Esophagus squamous epithelium (tissue), 5 donors: ENCODE measurements at places on chromosomes 3 and 15.
A peak's percentile ranks its signal among the peaks of the same experiment; 100 is the strongest.

- no peak for DNase-seq
Measured at GRCh38 chr15:73674587-73674986, 9.6 kb upstream of the CD276 start.

DNA sequence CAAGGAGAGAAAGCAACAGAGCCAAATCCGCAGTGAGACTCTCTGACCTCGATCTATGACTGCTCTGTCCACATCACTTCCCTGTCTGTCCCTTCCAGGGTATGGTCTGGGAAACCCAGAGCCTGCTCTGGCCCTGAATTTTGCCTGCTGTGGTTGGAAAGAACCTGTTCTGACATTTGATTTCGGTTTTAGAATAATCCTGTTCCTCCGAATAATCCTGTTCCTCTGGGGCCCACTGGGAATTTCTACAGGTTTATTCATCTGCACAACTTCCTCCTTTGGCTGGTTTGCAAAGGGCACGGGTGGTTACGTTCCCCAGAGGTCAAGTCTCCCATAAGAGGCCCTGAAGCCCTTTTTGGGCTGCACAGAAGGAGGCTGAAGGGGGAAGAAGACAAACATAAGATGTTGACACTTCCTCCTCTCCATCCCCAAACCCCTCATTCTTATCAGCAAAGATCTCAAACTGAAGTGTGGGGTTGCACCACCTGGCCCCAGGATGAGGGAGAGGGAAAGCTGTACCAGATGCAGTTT, 10.6 kb downstream of the LAMP3 start:
- no peak for DNase-seq

GRCh38 chr3:58387650-58388546, 45.7 kb downstream of the PDHB start:
- DNase-seq = no peak

DNA sequence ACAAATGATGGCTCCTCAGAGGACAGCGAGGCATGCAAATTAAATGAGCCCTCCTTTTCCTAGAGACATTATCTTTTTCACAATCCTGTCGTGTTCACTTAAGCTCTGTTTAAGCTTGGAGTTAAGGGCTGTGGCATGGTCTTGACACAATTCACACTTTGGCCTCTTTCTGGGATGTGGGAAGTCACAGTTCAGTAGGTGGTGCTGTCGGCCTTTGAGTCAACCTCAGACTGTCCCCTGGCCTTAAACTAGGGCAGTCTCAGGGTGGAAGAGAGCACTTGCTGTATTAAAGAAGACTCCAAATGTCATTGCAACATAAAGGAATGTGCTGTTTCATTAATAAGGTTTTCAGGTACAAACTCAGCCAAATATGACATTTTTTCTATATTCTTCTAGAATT, 351.0 kb downstream of the MCTP2 start:
- DNase-seq = no peak

- no peak for DNase-seq
Measured at GRCh38 chr3:9351709-9352126, 11.1 kb upstream of the THUMPD3 start.

- DNase-seq = no peak
Measured at GRCh38 chr15:49877117-49877872, 241.7 kb downstream of the ATP8B4 start.

DNA sequence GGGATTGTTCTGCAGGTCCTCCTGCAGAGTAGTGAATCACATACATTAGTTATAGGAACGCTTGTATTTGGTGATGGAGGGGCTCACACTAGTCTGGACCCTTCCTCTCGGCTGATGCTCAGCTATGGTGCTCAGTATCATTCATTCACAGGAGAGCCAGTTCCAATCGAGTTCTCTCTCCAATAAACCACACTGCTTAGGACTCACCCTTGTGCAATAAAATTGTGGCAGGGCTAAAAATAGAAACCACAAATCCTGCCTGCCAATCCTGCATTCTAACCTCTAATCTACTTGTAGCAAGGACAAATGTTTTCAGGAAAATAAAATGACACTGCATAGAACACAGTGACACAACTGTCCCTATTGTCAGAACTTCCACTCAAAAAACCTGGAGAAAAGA, 138.4 kb upstream of the TBL1XR1 start:
- DNase-seq = no peak

- no peak for DNase-seq
Measured at GRCh38 chr3:194518652-194519051, 31.9 kb upstream of the ATP13A3 start.

DNA sequence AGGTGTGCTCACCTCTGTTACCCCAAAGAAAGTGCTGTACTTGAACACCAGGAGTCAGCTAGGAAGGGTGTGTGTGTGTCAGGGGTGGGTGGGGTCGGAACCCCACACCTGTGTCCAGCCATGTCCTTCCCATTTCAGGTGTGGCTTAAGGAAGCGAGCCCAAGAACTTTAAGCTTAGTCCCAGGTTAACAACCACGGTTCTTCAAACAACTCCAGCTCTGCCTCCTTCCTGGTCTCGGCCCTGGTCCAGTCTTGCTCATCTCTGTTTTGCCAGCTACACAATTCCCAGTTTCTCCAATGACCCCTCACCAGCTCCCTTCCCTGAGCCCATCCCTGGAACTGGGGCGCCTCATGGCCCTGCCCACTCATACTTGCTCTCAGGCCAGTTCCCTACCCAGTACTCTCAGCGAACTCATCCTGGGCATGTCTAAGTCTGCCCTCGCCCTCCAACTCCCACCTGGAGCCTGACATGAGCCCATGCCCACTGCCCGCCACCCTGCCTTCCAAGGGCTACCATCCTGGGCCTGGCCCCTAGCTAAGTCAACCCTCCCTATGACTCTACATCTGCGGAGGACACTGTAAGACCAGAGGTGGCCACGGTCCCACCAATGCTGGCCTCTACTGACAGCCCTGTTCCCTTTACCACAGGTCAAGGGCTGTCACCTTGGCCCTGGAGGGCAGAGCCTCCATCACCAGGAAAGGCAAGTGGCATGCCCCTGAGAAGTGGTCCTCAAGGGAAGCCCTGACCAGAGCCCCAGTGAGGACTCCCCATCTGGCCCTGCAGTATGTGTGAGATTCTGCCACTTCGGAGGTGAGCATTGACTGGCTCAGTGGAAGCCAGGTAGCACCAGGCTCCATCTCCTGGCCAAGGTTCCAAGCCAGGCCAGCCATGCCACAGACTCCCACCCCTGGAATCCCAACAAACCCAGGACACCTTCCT, 9.2 kb downstream of the POC1A start:
- DNase-seq = no peak

- DNase-seq = no peak
Measured at GRCh38 chr15:48547286-48547685, 98.2 kb downstream of the FBN1 start.

DNA sequence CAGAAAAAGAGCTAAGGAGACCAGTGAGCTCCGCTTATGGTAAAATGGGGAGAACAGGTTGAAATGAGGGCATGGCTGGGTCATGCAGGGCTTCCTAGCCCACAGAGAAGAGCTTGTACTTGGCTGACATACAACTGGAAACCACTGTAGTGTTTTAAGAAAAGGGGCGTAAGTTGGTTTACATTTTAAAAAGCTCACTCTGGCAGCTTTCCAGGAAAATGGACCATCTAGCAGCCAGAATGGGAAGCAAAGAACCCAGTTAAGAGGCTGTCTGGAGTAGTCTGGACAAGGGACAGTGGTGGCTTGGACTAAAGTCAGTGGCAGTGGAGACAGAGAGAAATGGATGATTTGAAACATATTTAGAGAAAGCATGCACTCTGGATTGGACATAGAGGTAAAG, 1.9 kb downstream of the MORC1 start:
- no peak for DNase-seq

DNA sequence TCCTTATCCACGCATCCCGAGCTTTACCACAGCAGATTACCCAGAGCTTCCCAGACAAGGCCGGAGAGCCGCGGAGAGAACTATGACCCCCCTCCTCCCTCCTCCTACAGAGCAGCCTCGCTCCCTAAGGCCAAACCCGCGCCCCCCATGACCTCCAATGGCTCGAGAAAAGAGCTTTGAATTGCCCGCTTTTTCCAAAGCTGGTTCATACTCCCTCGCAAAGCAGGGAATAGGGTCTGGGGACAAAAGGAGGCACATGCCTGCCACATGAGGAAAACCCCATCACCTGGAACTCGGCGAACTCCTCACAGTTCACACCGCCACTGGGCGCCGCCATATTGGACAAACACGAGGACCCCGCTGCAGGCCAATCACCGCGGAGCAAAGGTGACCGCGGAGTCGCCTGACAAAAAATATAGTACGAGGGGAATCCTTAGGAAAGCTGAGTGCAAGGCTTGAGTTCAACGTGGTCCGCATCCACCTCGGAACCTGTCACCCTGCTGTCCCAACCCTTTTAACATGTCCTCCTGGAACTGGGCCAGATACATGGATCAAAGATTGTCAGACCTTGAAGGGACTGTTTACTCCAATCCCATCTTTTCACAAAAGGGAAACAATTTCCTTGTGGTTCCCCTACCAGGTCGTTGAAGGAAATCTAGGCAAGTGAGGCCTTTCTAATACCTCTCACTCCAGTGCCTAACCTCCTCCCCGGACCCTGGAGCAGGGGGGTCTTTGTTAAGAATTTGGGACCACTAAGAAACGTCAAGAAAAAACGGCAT, at the start of gene MIX23:
MIX23 (minus strand) TSS at position 344 of the 779 bp plus-strand sequence; CDS start at position 337, 7 bp downstream.
- peak; percentile 30 for DNase-seq

GRCh38 chr3:9064251-9064650, 101.0 kb upstream of the RAD18 start:
- no peak for DNase-seq

DNA sequence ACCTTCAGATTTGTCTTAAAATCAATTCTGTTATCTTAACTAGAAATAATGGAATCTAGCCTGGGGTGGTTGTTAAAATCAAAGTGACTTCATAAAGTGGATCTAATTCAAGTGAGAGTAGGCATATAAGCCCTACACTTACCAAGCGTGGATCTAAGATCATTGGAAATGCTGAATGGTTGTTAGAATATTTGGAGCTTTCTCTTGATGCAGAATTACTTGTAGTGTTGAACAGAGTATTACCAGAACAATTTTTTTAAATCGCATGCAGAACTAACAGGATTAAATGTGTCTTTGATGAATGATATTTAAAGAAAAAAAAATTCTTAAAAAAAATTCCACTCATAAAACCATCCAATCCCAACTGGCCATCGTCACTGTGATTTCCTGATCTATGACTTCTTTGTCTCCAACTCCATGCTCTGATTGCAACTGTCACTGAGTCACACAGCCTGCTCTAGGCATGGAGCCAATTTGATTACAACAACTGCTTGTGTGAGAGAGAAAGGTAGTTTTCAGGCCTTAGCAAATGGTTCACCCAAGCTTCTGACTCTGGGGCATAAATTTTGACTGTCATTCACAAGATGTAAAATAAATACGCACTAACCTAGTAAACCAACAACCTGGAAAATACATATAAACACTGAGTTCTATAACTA, 25.9 kb upstream of the SPRED1 start:
- DNase-seq = no peak

DNA sequence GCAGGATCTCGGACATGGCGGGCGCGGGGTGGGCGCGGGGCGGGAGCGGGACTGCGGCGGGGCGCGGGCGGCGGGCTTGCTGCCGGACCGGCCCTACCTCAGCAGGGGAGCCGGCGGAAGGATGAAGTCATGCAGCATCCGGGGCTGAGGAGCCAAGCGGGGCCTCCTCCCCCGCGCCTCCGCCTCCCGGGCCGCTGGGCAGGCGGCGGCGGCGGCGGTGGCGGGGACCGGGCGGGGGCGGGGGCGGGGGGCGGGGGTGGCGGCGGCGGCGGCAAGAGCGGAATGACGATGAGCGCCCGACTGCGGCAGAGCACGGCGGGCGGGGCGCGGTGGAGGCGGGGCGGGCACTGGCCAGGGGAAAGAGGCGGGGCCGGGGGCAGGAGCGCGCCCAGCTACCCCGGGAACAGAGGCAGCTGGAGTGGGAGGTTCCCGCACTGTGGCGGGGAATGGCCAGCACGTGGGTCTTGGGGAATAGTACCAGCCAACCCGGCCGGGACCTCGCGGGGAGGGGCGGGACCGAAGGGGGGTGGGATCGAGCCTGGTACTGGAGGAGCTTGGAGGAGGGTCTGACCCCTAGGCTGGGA, at the start of gene CAMK2N2:
CAMK2N2 (minus strand) TSS at position 284 of the 584 bp plus-strand sequence; CDS start at position 16, 268 bp downstream.
- DNase-seq = no peak

- DNase-seq = no peak
Measured at GRCh38 chr3:42070524-42070923, 20.6 kb upstream of the TRAK1 start.

GRCh38 chr15:80982205-80982604, 7.4 kb downstream of the MESD start:
- no peak for DNase-seq

DNA sequence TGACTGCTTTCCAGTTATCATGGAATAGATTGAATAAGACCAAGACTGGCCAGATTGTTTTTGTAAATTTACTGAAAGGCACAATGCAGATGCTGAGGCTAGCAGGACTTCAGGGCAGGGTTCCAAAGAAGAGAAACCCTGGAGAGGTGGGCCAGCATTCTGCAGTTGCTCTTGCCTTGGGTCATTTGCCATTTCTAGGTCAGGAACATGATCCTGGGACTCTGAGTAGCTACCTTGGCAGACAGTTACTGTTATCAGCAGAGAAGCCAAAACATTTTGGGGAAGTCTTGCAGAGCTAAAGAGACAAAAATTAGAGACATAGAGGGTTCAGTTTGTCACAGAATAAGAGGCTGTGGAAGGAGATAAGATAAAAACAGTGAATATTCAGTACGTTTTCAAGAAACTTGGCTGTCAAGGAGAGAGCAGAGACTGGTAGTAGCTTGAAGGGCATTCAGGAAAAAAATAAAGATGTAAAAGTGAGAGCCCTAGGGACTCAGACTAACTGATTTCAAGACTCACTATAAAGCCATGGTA, 46.8 kb upstream of the MYRIP start:
- DNase-seq = no peak

DNA sequence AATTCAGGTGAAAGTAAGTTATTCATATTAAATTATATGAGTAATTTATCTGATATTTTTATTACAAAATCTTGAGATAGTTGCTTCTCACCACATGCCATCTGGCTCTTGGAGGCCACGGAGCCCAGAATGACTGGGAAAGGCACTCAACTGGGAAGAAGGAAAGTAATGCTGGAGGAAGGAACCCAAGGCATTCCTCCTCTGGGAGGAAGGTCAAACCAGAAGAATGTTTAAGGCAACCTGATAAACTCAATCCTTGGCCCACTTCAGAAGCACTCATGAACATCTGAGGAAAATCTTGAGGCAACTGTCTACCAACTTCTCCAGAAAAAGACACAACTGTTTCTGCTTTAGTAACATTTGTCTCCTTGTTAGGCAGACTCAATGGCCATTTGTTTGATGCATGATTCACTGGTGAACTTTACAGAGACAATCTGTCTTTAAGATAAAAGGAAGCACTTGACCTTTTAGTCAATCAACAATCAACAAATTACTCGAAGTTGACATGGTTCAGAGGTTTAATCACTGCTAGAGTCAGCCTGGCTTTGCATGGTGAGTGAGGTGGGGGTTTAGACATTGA, 261.4 kb upstream of the MME start:
- no peak for DNase-seq
